ENCODE measurements at places on chromosomes 1 and 21.

- DNase-seq: no peak
These were observed 92.7 kb upstream of the C1orf21 start for GRCh38 chr1:184294101-184294500.

DNA sequence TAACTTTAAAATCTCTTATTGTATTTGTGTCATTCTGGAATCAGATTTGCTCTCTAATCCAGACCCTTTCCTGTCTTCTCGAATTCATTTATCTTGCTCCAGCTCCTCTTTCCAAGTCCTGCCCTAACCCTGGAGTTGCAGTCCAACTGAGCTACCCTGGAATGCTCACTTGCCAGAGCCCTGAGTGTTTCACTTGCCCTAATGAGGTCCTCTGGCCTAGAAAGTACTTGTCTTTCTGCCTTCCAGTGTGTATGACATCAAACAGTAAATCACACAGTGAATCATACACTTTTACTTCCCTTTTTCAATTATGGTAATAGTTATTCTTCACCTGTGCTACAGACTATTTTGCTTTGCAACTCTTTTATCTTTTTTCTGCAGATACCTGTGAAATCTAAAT is 96.9 kb downstream of the NEK7 start:
- no peak for DNase-seq

DNA sequence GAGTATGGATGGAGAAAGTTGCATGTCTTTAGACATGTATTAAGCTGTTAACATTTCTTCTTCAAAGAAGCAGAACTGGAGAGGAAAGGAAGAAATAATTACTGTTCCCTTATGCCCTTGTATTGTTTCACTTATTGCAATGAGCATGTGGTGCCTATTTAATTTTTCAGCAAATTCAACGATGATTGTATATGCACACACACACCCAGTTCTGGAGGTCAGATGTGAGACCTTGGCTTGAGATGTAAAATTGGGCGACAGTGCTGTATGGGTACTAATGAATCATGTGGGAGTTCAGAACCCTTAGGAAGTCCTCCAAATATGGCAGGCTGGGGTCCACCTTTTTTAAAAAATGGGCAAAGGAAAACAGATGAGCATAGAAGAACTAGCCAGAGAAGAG is 27.5 kb downstream of the BRINP2 start:
- no peak for DNase-seq

DNA sequence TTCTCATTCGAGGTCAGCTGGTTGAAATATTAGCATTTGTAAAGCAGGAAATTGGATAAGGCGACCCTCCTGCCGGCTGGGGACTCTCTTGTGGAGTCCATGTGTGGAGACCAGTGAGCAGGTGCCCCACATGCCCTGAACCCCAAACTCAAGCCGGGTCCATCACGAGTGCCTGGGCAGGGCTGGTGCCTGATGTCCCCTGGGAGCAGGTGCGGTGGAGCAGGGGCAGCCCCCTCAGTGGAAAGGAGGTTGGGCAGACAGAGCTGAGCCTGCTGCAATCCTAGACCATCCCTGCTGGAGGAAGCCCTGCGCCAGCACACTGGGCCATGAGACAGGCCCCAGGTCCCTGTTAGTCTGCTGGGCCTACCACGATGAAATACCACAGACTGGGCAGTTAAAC is 395.6 kb downstream of the NPHP4 start:
- DNase-seq: no peak

- no peak for DNase-seq
These were observed 71.6 kb downstream of the RERE start for GRCh38 chr1:8745749-8746390.

- DNase-seq: no peak
These were observed 20.5 kb downstream of the TEX38 start for GRCh38 chr1:46691997-46692790.

DNA sequence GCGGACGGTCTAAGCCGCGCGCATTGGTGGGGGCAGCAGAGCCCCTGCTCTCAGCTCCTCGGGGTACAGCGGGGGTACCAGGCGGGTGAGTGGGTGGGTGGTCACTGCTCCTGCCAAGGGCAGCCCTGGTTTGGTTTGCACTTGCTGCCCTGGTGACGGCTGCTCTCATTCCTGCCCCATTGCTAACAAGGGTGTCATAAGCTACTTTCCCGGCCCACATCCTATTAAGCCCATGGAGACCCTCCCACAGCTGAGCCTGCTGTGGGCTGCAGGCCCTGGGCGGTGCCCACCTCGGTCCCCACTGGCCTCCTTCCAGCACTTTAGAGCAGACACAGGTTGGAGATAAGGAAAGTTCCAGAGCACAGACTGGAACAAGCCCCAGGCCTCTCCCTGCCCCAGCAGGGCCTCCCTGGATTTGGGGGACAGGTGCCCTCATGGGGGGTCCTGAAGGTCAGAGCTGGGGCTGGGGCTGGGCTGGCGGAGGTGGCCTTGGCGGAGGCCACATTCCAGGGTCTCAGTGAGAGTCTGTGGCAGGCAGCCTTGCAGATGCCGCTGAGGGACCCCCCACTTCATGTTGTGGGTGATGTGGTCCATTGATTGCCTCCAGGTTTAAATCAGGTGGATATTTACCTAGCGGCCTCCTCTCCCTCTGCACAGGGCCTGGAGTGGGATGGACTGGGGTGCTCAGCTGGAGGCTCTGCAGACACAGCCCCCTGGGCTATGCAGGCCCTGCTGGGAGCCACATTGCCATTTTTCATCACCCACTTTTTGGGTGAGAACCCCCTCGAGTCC is 27.0 kb downstream of the COL18A1 start:
- no peak for DNase-seq

- no peak for DNase-seq
These were observed 1.4 kb upstream of the DPH2 start for GRCh38 chr1:43968348-43968948.

- no peak for DNase-seq
These were observed 190.7 kb downstream of the HHIPL2 start for GRCh38 chr1:222357252-222357651.

DNA sequence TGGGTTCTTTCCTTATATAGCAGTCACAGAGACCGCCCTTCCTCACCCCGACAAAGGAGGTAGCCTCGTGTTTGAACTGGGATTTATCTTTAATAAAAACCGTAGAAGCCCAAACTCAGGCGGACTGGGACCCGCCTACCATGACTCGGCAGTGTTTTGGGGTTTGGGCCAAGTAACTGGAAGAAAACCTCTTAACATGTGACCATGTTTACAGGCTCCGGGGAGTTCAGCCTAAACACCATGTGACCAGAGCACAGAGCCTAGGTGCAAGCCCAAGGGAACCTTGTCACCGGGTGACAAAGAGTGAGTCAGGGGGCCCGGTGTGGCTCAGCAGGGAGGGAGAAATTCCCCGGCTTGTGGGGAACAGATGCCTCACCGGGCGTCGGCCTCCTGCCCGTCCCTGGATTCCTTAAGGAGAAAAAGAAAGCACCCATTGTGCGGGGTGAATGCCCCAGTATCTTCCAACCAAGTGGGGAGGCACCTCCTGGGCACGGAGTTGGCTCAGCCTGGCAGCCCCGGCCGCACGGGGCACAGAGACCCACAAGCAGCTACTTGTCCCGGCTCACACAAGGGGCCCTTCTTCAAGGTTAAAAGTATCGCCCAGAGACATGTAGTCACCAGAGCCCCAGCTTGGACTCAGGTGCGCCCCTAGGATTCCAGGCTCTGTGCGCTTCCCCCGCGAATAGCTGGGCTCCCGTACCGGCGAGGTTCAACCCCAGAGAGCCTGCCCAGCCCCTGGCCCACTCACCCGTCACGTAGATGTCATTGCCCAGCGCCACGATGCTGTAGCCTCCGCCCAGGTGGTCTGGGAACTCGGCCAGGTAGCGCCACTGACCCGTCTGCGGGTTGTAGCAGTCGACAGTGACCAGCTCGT is 1.4 kb downstream of the KLHL21 start:
- peak; percentile 99 for DNase-seq

DNA sequence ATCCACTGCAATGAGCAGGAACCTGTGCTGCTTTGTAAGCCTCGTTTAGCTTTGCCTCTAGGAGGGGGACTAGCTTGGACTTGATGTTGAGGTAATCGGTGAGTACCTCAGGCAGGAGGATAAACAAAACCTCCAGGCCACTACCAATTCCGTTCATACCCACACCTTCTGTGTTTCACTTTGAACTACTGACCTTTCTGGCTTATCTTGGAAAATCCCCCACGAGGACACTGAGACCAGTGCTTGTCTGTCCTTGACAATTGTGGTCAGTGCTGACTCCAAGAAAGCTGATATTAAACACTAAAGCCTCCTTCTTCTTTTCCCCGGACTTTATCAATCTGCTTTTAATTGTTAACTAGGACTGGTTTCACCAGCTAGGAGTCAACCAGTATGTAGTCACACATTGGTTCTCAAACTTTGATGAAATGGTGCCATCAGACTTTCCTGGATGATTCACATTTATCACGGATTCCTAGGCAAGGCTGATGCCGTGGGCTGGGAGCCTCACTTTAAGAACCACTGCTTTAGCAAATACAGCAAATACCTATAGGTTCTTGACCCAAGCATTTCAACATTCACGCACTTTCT is 52.7 kb downstream of the TGFB2 start:
- no peak for DNase-seq

- no peak for DNase-seq
These were observed 215.1 kb downstream of the NCAM2 start for GRCh38 chr21:21213297-21213696.

GRCh38 chr1:176816232-176816631 is 348.3 kb downstream of the ASTN1 start:
- DNase-seq: no peak

GRCh38 chr1:82697965-82698364 is 897.2 kb downstream of the ADGRL2 start:
- no peak for DNase-seq

DNA sequence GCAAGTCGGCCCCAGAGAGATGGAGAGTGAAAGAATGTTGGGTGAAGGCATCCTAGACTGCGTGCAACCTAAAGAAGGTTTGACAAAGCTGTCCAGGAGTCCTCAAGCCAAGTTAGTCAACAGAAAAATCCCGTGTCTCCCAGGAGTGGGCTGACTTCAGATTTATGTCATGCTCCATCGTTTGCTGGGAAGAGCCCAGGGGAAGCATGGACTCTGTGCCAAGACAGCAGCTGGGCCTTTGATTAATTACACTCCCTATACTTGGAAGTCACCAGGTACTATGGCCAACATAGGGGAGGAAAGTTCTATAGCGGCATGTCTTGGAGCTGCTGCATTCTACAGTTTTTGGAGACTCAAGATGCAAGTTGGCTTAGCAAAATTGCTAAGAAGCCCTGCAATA is 247.4 kb downstream of the KAZN start:
- no peak for DNase-seq

GRCh38 chr1:81693316-81693715 is 107.4 kb upstream of the ADGRL2 start:
- no peak for DNase-seq

DNA sequence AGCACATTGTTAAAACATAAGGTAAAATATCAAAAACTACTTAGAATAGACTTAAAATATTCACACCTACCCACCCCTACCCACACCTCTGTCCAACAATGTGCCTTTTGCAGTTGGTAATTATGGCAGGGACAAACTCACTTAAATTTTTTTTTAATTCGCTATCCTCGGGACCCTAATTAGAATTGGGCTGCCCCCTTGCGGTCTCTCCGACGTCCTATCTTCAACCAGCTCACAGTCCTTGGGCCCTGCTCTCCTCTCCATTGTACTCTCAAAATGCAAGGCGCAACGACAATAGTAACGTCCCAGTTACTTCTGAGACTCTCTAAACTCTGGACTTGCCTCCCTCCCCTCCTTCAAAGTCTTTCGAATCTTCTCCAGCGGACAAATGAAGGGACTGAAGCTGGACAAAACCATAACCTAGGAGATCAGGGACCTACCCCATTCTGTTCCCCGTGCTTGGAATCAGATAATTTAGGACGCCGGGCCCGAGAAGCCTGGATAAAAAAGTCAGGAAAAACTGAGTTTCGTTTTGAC is 1.1 kb upstream of the CIART start:
- peak; percentile 58 for DNase-seq

GRCh38 chr1:92826792-92827191 is 5.0 kb upstream of the RPL5 start:
- DNase-seq: no peak

- DNase-seq: no peak
These were observed 30.1 kb upstream of the RUNX1 start for GRCh38 chr21:35079181-35079580.

DNA sequence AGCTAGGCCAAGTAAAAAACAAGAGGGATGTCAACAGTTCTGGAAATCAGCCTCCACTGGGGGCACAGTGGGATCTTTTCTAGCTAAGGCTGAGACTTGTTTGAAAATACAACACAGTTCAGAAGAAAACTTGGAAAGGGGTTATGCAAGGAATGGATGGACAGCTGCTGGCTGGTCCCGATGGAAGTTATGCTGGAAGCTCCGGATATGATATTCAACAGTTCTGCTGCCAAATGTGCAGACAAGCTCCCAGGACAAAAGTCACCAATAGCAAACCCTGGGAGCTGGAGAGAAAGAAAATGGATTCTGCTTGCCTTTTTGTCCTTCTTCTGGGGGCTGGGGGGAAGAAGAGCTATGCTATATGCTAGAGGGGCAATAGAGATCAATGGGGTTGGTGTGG is 14.3 kb downstream of the LMX1A start:
- DNase-seq: no peak

GRCh38 chr1:115877511-115877910 is 36.6 kb upstream of the NHLH2 start:
- no peak for DNase-seq

DNA sequence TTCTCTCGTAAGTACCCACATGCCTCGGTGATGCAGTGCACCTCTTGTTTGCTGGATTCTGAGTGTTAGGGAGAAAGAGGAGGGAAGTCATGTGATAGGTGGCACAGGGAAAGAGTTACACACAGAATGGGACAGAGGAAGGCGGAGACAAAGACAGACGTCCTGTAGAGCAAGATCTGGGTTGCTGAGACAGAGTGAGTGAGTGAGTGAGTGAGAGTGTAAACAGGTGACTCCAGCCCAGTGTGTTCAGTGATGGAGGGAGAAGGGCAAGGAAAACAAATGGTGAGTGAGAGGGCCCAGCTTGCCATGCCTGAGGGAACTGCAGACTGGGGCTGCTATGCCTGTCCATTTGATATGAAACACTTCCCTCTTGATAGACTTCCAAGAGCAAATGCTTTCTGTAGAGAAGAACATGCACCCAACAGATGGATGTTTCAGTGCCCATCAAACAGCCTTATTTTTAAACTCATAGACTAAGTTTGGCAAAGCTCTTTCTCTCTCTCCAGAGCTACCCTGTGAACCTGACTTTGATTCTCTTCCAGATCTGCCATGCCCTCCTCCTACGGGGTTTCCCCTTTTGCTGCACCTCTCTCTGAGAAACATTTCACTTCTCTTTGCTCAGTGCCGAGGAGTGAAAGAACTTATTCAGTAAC is 209.9 kb upstream of the COA6 start:
- DNase-seq: no peak

- DNase-seq: no peak
These were observed 471.1 kb upstream of the VAMP3 start for GRCh38 chr1:7299994-7300393.

DNA sequence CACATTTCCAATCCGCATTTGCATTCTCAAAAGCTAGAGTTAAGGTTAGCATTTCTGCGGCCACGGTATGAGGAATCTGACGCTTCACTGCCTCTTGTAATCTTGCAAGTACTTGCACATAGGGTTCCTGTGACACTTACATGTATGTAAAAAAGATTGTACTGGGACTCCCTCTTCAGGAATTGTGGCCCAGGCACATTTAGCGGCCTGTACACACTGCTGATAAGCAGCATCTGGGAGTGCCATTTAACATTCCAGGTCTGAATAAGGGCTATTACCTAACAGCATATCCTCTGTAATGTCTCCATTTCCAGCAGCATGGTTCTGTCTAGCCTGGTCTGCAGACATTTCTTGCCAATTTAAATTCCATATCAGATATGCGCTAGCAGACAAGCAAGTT is 75.7 kb downstream of the AXDND1 start:
- no peak for DNase-seq

- peak; percentile 53 for DNase-seq
These were observed at the start of gene PTGER3 for GRCh38 chr1:71047635-71048607. Gene PTGER3, minus strand, starts transcription at chr1:71047816. Its CDS starts 239 bp downstream, at chr1:71047577.
